ENCODE measurements at places on chromosomes 3 and 15. TPM values are rescaled to one million over a fixed set of nuclear protein-coding genes. Genes with fewer than 3 reads are reported as not detected.
A peak's percentile ranks its signal among the peaks of the same experiment; 100 is the strongest.

Gene XYLB
- 12.0 TPM for total RNA-seq

Gene C3orf20
- total RNA-seq: not detected

DNA sequence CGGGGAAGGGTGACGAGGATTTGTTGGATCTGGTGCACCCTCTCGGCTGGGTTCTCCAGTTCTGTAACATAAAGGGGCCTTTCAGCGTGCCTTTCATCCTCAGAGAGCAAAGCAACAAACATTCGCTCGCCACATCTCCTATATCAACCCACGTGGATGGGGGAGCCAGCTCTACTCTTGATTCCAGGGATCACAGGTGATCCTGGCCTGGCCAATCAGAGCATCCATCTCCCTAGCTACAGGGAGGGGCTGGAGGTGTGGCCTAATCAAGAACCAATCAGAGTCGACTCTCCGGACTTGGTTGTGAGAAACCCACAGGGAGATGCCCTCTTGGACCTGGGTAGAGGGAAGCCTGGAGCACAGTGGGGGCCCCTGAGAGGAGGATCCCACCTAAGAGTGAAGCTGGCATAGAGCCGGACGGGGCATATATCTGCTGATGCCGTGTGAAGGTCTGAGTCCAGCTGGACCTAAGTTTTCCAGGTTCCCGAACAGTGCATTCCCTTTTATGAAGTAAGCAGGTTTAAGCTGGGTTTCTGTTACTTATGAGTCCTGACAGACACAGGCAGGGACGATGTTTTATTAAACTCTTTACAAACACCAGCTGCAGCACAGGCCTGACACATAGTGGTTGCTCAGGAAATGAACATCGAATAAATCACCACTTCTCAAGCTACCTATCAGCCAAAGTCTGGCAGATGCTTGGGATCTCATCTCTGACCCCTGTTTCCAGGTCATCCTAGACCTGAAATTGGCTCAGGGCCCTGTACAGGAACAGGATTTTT lies 50.7 kb upstream of the RAD18 start:
- DNase-seq: no peak

DNA sequence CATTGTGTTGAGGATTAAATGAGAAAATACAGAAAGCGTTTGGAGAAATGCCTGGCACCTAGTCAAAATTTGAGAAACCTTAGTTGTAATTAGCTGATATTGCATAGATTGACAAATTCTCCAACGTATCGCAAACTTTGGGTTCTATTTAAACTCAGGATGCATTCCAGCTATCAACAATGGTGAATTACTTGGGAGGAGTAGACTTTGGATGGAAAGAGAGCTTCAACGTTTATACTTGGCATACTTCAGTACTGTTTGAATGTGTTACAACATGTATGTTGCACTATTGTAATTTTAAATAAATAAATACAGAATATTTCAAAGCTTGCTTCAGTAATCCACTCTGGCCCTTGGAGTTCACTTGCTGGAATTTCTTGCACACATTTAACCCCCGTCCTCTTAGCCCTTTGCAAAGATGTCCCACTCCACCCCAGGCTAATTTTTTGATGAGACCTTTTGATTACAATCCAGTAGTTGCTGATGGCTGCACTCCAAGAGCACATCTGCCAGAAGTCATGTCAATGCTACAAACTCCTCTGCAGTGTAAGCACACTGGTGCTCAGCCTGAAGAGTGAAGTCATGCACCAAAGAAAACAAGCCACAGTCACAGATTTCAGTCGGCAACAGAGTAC lies 4.7 kb upstream of the DIS3L start:
- DNase-seq: no peak

DNA sequence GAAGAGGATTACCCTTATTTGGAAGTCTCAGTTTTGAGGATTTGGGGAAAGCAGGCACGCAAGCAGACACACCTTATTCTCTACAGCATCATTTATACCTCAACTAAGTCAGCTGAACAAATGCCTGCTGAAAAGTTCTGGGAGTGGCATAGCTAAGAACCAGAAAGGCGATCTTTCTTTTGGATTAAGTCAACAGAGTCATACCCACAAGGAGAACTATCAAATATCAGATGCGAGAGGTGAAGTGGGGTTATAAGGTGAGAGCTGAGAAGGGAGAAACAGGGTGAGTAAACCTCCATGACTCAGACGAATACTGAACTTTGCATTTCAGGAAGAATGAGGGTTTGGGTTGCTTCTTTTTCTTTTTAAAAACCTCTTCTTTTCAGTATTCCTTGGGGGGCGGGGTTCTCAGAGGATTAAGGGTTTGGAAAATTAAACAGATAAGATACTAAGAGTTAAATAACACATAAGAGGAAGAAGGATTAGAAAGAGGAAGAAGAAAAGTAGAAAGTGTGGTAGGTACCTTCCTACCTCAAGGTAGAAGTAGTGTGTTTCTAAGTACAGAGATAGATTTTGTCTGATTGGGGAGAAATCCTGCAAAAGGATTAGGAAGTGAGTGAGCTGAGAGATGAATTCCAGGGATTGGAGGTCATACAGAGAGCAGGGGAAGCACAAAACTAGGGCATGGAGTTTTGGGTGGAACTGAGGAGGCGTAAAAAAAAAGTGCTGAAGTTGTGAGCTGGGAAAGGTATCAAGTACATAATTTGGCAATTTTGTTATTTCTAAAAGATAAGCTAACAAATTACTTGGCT lies 41.3 kb upstream of the ICE2 start:
- DNase-seq: no peak

DNA sequence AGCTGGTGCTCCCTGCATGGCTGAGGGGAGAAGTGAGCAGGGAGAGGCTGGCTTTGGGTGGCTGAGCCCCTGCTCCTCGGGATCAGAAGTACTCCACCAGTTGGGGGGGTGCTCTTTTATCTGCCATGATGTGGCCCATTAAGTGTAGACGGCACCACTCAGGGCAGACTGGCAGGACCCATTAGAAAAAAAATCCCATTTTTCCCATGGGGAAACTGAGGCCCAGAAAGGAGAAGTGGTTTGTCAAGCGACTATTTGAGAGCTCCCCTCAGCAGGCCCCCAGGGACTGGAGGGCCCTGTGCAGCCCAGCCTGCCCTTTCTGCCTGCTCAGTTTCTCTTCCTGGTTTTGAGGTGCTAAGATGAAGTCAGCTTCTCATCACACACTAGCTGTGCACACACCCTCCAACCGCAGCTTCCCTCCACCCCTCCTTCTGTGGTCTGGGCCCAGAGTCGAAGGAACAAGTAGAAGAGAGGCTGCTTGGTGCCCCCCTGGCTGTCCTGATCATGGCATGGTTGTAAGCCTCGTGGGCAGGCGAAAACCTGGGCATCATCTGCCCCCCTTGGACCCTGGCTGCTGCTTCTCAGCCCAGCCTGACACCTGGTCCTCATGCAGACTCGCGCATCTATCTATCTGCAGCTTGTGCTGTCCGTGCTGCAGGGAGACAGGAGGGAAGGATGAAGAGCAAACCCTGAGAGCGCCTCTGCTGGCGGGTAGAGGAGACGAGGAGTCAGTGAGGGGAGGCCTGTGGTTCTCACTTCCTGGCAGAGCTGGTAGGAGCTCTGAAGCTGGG lies 5.6 kb downstream of the CSK start:
- DNase-seq: peak; percentile 58

DNA sequence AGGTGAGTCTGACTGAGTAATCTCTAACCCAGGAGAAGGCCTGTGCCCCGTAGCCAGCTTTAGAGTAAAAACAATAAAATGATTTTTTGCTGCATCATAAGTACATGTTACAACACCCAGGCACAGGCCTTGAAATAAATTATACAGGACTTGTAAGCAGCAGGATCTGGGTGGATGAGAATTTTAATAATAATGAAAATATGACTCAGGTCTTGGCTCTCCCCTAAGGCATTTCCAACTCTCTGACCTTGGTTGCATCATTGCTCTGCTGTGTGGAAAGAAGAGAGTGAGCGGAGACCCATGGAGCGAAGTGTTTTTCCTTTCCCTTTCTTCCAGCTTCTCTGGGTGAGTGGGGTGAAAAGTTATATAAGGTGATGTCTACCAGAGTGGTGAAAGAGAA lies 44.6 kb downstream of the EOMES start:
- no peak for DNase-seq

DNA sequence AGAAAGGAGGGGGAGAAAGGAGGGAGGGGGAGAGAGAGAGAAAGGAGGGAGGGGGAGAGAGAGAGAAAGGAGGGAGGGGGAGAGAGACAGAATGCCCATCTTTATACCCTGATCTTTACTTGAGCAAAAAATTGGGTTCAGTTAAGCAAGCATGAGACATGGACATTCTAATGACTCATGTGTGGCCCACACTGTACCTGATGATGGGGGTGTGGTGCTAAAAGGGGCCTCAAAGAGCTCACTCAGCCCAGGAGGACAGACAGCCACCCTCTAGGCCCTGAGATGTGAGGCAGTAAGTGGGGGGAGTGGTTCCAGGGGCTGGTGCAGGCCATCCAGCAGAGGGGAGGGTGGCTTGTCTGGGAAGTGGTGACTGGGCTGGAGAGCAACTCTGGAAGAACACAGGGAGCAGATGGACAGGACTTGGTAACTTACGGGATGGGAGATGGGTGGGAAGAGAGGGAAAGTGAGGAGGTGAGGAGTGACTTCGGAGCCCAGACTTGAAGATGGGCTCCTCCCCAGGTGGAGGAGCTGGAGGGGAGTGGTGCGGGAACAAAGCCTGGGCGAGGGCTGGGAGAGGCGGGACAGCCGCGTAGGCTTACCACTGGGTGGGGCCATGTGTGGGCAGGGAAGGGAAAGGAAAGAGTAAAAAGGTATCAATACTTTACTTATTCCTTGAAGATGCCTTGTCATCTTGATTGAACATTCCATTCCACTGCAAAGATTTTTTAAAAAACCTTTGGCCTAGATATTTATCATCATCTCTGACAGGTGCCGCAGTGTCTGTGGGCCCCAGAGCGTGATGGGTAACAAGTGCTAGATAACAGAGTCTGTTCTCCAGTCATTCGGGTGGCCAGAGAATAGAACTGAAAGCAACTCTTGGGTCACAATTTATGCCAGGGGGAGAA lies 32.3 kb downstream of the TSPAN3 start:
- no peak for DNase-seq

- peak; percentile 18 for DNase-seq
Measured at GRCh38 chr15:38002883-38003477, 68.5 kb downstream of the TMCO5A start.
